ENCODE measurements at places on chromosomes 3 and 15. TPM values are rescaled to one million over a fixed set of nuclear protein-coding genes. Genes with fewer than 3 reads are reported as not detected.

DNA sequence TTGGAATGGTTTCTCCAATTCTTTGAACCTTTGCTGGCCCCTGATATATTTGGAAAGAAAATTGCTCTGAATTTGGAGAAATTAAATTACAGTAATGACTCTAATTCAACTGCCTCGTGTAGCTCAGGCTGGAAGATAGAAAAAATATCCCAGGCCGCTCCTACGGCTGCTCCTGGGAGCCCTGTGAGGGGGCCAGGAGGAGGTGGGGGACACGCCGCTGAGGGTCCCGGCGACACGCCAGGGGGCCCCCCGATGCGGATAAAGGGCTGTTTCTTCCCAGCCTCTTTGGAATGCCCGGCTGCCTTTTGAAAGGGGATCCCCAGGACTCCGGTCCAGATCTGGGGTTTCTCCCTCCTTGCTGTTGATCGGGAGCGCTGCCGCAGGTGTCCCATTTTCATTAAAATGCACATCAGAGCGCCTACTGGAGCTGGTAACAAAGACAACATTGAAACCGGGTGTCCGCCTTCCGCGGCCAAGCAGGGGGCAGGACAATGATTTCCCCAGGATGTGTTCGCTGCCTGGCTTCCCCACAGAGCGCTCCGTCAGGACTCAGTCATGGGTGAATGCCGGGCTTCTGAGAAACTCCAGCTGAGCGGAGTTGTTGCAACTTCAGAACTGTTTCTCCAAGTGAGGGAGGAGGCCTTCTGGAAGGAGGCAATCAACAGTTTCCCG, 200.1 kb upstream of the KBTBD8 start:
- peak; percentile 26 for DNase-seq

DNA sequence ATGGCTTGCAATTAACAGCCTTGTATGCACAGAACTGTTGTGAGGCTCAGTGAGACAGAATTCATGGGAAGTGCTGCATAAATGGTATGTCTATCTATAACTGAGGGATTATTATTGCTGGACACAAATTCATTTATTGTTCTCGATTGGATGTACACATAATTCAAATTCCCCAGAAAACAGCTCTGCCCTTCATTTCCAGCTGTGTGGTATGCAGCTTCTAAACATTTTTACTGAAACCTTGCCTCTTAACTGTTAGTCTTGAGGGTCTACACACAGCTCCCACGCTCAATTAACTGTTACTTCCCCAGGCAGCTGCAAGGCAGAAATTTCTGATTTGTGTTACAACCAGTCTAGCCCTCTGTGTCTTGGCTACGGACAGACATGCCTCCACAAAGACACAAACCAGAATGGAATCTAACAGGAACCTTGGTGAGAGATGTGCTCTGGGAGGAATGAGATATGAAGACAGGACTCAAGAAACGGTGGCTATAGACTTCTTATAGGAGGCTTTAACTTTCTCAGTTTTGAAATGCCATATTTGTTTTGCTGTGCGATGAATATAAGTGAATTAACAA, 139.7 kb upstream of the TBL1XR1 start:
- no peak for DNase-seq

- no peak for DNase-seq
Observed at GRCh38 chr15:78056714-78057269, 20.7 kb downstream of the TBC1D2B start.

GRCh38 chr15:40340740-40341400, at the start of gene CCDC9B:
CCDC9B (minus strand) TSS chr15:40340939; CDS start chr15:40340819, 120 bp downstream.
- peak; percentile 59 for DNase-seq

GRCh38 chr3:73475717-73476116, 149.0 kb downstream of the PDZRN3 start:
- no peak for DNase-seq

DNA sequence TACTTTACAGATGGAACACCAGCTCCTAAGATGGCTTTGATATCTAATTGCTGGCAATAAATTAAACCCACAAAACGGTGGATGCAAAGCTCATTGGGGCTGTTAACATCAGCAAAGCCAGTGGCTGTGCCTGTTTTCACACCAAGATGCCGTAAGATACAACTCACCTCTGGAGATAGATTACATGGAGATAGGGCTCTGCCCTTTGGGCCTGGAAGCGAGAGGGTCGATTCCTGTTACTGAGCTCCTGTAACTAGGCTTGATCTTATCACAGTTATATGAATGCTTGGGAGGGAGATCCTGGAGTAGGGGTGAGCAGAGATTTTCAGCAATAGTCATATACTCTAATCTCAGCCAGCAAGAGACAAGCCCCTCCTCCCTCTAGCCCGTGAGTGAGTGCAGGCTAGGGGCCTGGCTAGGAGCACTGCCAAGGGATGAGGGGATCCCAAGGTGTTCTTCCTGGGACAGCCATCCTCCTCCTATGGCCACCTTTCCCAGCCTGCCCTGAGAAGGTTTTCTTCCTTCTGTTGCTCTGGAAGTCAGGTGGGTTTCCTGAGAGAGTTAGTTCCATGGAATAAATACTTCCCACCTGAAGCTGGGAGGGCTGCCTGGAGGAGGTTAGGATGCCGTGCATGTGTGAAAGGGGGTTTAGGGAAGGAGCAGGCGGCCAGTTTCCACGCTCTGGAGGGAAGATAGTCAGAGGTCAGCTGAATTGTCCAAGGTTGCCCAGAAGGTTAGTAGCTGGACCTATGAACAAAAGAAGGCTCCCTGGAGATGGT, 18.1 kb upstream of the DOCK3 start:
- DNase-seq = no peak

GRCh38 chr15:57583720-57584119, 8.0 kb upstream of the MYZAP start:
- no peak for DNase-seq

DNA sequence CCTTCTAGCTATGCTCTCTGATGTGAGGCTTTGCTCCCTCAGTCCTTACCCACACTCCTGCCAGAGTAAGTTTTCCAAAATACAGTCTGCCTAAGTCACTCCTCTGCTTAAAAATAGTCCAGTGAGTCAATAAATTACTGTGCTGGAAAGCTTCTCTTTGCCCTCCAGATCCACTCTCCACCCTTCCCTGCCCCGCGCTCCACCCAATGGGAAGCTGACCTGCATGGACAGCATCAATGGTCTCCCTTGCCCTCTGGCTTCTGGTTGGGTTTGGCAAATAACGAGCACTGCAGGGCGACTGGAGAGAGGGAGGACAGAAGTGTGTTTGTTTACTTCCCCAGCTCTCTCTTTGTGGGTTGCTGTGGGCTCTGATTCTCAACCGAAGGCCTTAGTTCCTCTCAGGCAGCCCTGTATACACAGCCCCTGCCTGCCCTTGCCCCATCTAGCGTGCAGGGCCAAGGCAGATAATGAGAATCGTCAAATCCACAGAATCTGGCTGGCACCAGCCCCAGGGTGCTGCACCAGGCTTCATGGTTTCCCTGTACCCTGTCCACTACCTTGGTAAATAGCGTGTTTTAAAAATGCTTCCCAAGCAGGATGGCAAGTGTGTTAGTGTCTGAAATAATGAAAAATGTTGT, 110.4 kb downstream of the ADAMTSL3 start:
- no peak for DNase-seq

- DNase-seq = no peak
Observed at GRCh38 chr3:111726788-111727305, 131.7 kb upstream of the ZBED2 start.

- no peak for DNase-seq
Observed at GRCh38 chr3:32719335-32719734, 34.3 kb downstream of the CNOT10 start.

- DNase-seq = no peak
Observed at GRCh38 chr3:183315739-183316138, 62.7 kb downstream of the B3GNT5 start.

- no peak for DNase-seq
Observed at GRCh38 chr15:91801836-91802534, 51.5 kb upstream of the SLCO3A1 start.

DNA sequence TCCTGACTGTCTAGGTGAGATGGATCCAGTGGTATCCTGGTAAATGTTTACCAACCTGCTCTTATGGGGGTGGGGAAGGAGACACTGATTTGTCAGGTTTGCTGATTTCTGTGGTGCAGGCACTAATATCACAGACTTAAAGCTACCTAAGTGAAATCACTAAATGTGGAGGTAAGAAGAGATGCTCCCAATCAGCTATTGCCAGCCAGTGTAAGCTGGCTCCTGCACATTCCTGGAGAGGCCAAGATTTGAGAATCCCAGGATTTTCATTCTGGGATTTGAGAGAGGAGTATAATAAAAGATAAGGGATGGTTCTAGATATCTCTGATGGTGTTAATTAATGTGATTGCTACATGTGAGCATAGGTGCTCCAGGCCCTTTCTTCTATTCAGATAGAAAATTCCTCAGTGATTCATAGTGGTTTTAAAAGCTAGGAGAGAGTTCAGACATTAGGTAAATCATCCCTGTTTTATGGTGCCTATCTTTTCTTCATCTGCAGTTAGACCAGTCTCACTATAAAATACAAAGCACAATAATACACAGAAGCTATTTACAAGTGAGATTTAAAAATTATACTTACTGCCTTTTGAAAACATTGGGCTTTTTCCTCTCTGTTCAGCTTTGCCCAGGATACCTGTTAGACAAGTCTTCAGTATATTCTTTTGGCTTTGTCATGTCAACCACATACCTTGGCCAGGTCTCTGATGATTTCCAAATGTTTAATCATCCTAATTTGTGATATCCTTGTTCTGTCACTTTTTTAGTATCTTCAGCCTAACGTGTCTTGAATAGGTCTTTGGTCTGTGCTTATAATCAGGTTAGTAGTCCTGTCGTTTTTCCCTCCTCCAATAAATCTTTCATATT, 90.9 kb downstream of the MBNL1 start:
- DNase-seq = no peak

DNA sequence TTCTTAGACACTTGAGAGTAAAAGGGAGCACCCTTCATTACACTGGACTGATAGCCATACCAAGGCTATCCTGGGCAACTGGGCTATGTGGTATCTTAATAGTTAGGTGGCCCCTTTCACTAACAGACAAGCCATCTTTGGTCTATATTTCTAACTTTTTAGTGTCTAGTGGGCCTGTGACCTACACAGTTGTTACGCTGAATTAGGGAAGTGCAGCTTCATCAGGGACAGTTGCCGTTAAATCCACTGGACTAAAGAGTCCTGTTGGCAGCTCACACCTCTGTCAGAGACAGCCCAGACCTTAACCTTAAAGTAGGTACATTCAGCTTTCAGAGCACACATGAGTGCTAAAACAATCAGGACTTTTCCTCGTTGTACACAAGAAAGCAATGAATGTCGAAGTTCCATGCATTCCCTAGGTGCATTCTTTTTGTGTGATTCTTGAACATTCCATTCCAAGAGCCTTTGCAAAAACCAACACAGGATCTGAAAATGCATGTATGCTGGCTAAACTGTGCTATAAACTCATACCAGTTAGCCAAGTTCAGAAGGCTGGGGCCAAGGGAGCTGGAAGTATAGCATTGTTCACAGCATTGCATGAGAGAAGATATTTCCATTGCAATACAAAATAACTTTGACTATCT, 230.2 kb upstream of the EIF1B start:
- DNase-seq = peak; percentile 63

GRCh38 chr3:161372321-161373260, 1.3 kb upstream of the SPTSSB start:
- DNase-seq = peak; percentile 11

- DNase-seq = no peak
Observed at GRCh38 chr3:72274493-72275330, 489.8 kb upstream of the PROK2 start.

GRCh38 chr3:35624698-35625097, 14.6 kb upstream of the ARPP21 start:
- no peak for DNase-seq

- no peak for DNase-seq
Observed at GRCh38 chr3:195692781-195693427, 27.9 kb upstream of the MUC20 start.

DNA sequence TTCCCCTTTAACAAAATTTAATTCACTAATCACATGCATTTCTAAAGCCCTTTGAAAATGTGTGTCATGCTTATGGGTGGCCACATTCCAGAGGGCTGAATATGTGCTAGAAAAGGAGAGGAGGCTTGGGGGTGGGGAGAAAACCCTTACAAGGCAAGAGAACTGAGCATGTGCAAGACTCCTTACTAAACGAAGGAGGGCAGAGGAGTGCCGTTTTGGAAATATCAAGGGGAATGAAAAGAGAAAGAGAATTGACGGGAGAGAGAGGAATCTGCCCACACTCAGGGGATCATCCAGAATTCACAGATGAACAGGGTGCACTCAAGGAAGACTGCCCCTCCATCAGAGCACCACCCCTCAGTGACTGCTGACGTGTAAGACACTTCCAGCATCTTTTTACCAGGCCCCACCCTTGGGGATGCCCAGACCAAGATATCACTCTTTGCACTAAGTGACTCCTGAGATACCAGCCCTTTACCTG, 37.9 kb upstream of the TSC22D2 start:
- peak; percentile 75 for DNase-seq

Gene PTPN23
- polyA plus RNA-seq = not detected

Gene PLA2G4F
- polyA plus RNA-seq = 0.05 TPM

Gene THSD4
- polyA plus RNA-seq = 27.9 TPM

Gene HYAL2
- 43.8 TPM for polyA plus RNA-seq

Gene ITIH1
- polyA plus RNA-seq = 5.0 TPM

Gene CILP
- polyA plus RNA-seq = 20.2 TPM

Gene CPA3
- 8.0 TPM for polyA plus RNA-seq

Gene TNFSF10
- polyA plus RNA-seq = 8.2 TPM

Gene FGD5
- 18.8 TPM for polyA plus RNA-seq

Gene BFSP2
- not detected for polyA plus RNA-seq

Gene PLA2G4D
- polyA plus RNA-seq = not detected
